ENCODE measurements at places on chromosomes 3 and 15.

GRCh38 chr15:101373577-101373976 lies 78.5 kb upstream of the SNRPA1 start:
- DNase-seq: no peak

GRCh38 chr3:149967086-149967685 lies 3.5 kb downstream of the PFN2 start:
- DNase-seq: peak; percentile 75

DNA sequence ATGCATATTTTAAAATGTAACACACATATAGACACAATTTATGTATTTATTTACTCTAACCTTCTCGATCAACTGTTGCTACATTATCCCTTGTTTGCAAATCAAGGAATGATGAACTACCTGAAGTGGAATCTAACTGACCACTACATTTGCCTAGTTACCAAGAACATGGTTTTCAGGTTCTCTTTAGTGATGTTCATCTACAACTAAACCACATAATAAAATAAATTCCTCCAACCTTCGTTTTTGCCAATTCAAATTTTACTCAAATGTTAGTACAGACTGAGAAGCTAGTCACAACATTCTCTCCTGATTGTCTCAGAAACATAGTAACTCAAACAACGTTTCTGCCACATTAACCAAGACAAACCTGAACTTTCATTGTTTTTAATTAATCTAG lies 521.9 kb downstream of the FOXP1 start:
- no peak for DNase-seq

- DNase-seq: no peak
Measured at GRCh38 chr3:179973931-179974361, 62.8 kb downstream of the PEX5L start.

DNA sequence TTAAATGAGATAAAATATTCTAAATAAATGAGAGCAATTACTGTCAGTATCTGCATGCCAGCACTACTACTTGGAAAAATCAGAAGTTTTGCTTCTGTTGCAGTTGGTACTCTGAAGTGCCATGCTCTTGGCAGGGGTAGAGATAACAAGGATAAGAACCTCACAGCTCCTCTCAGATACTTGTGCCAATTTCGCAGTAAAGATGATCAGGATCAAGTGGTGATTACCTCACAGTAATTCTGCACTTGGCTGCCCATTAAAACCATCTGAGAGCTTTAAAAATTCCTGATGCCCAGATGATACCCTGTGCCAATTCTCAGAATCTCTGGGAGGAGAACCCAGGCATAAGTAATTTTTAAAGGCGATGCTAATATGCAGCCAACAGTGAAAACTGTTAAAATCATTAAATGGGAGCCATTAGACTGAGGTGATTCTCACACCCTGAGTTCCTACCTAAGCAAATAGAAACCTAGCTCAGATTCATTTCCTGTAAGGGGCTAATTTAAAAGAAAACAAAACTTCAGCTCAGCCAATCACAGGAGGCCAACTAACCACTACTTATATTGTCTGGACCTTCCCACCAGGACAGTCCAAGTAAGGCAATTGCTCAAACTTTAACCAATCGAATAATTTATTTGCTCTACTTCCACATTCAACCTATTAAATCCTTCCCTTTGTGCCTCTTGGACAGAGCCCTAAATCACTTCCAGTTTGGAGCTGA lies 171.2 kb downstream of the KCNMB2 start:
- no peak for DNase-seq

- DNase-seq: no peak
Measured at GRCh38 chr3:55746808-55747413, 259.8 kb upstream of the WNT5A start.

- DNase-seq: no peak
Measured at GRCh38 chr3:52041118-52041731, 15.1 kb downstream of the DUSP7 start.

GRCh38 chr3:38646630-38647029 lies 2.9 kb downstream of the SCN5A start:
- no peak for DNase-seq

Measured in muscle of back (tissue), 13 donors.